ENCODE measurements at places on chromosomes 1 and 21. TPM values are rescaled to one million over a fixed set of nuclear protein-coding genes. Genes with fewer than 3 reads are reported as not detected.

- DNase-seq, result no peak
- no peaks in the 10 kb centered on the region for H3K4me1 ChIP-seq
- H3K27me3 ChIP-seq, result peaks cover 3% of the 10 kb centered on the region
- no peaks in the 10 kb centered on the region for H3K36me3 ChIP-seq
- no peak overlapping the region for H3K27ac ChIP-seq
- no peak overlapping the region for H3K4me3 ChIP-seq
Observed at GRCh38 chr1:178643831-178644230, 81.2 kb upstream of the RALGPS2 start.

DNA sequence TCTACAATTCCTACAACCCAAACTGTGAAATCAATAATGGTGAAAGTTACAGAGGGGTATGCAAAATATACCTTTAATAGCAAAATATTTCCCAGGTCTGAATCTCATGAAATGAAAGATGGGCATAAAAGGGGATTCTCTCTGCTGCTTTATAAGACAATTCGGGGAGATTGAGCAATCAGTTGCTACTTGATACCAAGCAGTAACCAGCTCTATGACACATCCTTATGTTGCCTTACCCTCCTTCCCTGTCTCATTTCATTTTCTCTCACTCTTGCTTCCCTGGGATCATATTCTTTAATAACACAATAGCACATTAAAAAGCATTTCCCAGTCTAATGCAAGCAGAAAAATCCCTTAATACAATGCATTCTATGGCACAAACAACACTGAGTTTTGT, 29.0 kb downstream of the ZSWIM5 start:
- no peak overlapping the region for H3K4me3 ChIP-seq
- DNase-seq, result no peak
- H3K4me1 ChIP-seq, result peaks cover 5% of the 10 kb centered on the region
- H3K36me3 ChIP-seq, result no peaks in the 10 kb centered on the region
- no peak overlapping the region for H3K27ac ChIP-seq

GRCh38 chr1:203839081-203839480, 22.3 kb upstream of the SNRPE start:
- H3K27me3 ChIP-seq, result no peaks in the 10 kb centered on the region
- peaks cover 27% of the 10 kb centered on the region for H3K36me3 ChIP-seq
- no peak overlapping the region for H3K4me3 ChIP-seq
- DNase-seq, result no peak

DNA sequence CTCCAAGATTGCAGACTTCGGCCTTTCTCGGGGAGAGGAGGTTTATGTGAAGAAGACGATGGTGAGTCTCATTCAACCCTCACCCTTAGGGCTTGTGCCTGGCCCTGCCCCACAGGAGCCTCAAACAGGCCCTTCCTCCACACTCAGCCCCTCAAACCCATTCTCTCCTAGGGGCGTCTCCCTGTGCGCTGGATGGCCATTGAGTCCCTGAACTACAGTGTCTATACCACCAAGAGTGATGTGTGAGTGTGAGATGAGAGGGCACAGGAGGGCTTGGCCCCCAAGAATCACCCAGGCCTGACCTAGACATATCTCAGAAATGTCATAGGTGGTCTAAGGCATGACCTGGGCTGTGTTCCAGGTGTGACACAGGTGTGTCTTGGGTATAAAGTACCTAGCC, 18.3 kb upstream of the MPL start:
- no peak overlapping the region for H3K4me3 ChIP-seq
- no peaks in the 10 kb centered on the region for H3K36me3 ChIP-seq
- DNase-seq, result no peak
- no peaks in the 10 kb centered on the region for H3K27me3 ChIP-seq

DNA sequence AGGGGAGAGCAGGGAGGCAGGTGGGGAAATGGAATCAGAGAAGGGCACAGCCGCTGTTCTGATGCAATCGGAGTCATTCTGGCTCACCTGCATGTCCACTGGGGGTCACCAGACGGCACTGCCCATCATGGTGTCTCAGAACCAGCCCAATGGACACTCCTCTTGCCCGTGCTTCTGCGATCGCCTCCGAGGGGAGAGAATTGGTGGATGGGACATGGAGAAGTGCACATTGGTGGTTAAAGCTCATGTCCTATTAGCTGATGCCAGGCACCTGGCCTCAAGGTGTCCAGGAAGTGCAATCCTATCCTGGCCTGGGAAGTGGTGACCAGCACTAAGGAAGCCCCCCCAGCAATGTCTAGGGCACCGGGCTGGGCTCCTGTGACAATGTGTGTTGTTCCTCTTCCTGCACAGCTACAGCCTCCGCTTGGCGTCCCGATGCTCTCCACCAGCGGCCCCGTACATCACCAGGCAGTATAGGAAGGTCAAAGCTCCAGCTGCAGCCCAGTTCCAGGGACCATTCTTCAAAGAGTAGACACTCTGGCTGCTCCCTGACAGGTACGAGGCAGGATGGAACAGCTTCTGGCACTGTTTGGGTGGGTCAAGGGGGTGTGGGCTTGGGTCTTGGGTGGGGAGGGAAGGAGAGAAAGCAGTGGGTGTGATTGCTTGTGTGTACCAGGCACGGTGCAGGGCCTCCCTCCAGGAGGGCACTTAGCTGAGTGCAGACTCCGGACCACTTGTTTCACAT, 116.2 kb downstream of the PRDM2 start:
- no peak overlapping the region for H3K4me3 ChIP-seq
- H3K36me3 ChIP-seq, result no peaks in the 10 kb centered on the region

- H3K4me1 ChIP-seq, result no peaks in the 10 kb centered on the region
- H3K36me3 ChIP-seq, result no peaks in the 10 kb centered on the region
- no peaks in the 10 kb centered on the region for H3K27me3 ChIP-seq
- no peak for DNase-seq
- no peak overlapping the region for H3K27ac ChIP-seq
Observed at GRCh38 chr21:42413500-42413899, 9.8 kb downstream of the UBASH3A start.

DNA sequence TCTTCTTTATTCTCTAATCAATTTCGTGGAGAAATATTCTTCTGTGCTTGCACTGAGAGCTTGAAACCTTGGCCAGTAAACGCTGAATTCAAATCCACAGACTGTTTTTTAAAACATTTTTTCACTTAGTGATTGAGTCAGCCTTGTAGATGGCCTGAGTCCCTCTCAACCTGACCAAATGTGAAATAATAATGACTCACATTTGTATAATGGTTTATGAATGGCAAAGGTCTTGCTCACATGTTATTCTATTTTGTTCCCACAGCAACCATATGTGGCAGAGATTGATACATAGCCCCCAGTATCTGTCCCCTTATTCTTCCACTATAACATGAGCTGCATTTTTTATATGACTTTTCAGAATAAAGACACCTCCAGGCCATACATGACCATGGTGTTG, 47.8 kb upstream of the CCDC190 start:
- no peaks in the 10 kb centered on the region for H3K4me1 ChIP-seq
- no peaks in the 10 kb centered on the region for H3K27me3 ChIP-seq
- peak; percentile 57 for DNase-seq
- H3K27ac ChIP-seq, result no peak overlapping the region
- no peak overlapping the region for H3K4me3 ChIP-seq
- no peaks in the 10 kb centered on the region for H3K36me3 ChIP-seq

GRCh38 chr21:40765811-40766210, 81.1 kb downstream of the DSCAM start:
- H3K36me3 ChIP-seq, result no peaks in the 10 kb centered on the region
- no peak overlapping the region for H3K27ac ChIP-seq
- no peak for DNase-seq
- no peaks in the 10 kb centered on the region for H3K27me3 ChIP-seq

DNA sequence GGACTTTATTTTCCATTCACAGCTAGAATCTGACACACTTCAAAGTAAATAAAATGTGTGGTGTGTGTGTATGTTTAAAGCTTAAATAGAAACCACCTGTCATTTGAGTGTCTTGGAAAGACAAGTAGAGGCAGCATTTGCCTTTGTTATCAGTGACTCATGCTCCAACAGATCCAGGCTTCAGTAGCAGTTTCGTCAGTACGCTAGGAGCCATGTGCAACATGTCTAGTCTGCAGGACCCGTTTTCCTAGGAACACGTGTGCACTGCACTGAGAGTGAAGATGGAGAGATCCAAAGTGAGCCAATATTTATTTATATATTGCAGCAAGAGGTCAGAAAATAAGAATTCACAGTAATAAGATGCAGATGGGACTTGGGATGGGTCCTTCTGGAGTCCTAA, 41.8 kb downstream of the SGIP1 start:
- no peaks in the 10 kb centered on the region for H3K4me1 ChIP-seq
- no peak for DNase-seq
- no peak overlapping the region for H3K27ac ChIP-seq
- H3K27me3 ChIP-seq, result no peaks in the 10 kb centered on the region
- H3K4me3 ChIP-seq, result no peak overlapping the region

GRCh38 chr1:145758116-145758515, 38.8 kb downstream of the CD160 start:
- DNase-seq, result no peak
- no peaks in the 10 kb centered on the region for H3K36me3 ChIP-seq
- H3K4me3 ChIP-seq, result no peak overlapping the region
- no peaks in the 10 kb centered on the region for H3K27me3 ChIP-seq

- no peak overlapping the region for H3K27ac ChIP-seq
- H3K4me3 ChIP-seq, result no peak overlapping the region
- H3K36me3 ChIP-seq, result no peaks in the 10 kb centered on the region
Observed at GRCh38 chr21:32456497-32456918, 44.0 kb downstream of the EVA1C start.

- H3K27me3 ChIP-seq, result no peaks in the 10 kb centered on the region
- H3K27ac ChIP-seq, result no peak overlapping the region
- no peaks in the 10 kb centered on the region for H3K36me3 ChIP-seq
- no peak overlapping the region for H3K4me3 ChIP-seq
Observed at GRCh38 chr1:91070298-91070697, 48.5 kb upstream of the ZNF644 start.

GRCh38 chr1:107323784-107324183, 182.9 kb downstream of the NTNG1 start:
- H3K4me1 ChIP-seq, result no peaks in the 10 kb centered on the region
- H3K27me3 ChIP-seq, result no peaks in the 10 kb centered on the region
- H3K27ac ChIP-seq, result no peak overlapping the region

DNA sequence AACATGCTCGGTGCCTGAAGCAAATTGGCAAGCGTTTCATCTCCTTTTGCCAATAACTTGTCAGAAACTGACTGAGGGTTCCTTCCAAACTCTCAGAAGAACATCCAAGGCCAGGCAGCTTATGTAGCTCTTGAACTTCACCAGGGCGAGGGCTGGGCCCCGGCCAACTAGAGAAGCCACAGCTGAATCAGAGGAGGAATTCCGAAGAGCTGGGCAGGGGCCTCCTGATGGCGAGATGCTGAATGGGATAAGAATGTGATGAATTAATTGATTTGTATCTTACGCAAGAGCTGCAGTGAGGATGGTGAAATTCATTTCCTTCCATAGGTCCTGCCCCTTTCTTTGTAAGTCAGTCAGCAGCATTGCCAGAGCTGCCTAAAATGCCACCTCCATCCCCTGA, 345.8 kb downstream of the KIF26B start:
- no peaks in the 10 kb centered on the region for H3K4me1 ChIP-seq
- H3K27me3 ChIP-seq, result no peaks in the 10 kb centered on the region
- DNase-seq, result no peak
- no peak overlapping the region for H3K4me3 ChIP-seq

Gene ALX3
- not detected for total RNA-seq

Gene TDRD5
- total RNA-seq, result 2.4 TPM

Gene SPRR4
- total RNA-seq, result not detected

Gene HES3
- not detected for total RNA-seq

Gene AMY2A
- 0.28 TPM for total RNA-seq

Gene MSH4
- total RNA-seq, result 0.26 TPM
